ENCODE measurements at places on chromosomes 2 and 18.

DNA sequence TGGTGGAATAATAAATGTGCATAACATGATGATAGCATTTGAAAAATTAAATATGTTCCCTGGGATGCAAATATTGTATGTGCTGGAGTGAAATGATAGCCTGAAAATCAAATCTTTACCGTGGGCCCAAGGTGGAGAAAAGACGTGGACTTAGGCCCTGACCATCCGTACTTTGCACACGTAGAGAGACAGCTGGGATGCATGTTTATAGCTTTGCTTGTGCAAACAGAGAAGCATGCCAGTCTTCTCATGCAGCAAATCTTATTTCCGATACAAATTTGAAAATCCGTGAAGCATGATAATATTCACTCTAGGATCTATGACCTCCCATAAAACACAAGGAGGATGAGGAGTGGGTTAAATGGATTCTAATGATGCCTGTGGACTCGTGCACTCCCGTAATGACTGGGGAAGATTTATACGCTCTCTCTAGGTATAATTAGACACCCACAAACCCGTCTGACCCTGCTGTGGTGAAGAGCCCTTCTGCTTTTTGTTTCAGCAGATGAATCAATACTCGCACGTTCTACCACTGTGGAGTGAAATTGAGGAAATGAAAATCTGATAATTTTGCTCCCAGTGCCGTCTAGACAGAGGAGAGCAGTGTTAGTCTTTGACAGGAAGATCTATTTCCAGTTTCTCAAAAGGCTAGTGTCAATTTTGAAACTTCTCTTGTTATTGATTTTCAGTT lies 810.3 kb upstream of the SALL3 start:
- DNase-seq: no peak

DNA sequence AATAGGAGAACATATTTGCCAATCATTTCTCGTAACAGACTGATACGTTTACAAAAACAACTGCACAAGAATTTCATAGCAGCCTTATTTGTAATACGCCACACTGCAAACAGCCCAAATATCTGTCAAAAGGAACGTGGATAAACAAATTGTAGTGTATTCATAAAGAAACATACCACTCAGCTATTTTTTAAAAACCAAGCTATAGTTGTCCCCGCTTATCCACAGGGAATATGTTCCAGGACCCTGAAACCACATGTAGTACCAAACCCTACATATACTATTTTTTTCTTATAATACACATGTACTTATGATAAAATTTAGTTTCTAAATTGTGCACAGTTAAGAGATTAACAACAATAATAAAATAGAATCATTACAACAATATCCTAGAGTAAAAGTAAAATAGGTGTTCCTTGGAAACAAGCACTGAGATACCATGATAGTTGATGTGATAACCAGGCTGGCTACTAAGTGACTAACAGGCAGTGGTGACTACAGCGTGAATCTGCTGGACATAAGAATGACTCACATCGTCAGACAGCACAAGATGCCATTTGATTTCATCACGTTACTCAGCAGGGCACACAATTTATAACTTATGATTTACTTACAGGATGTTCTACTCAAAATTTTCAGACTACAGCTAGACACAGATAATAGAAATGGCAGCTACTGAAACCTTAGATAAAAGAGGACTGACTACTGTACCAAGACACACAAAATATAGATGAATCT lies 367.4 kb downstream of the NCKAP5 start:
- DNase-seq: no peak

GRCh38 chr2:26346454-26347053 lies at the start of gene ADGRF3:
Gene ADGRF3 (minus strand): TSS chr2:26346789. CDS start chr2:26346234, 555 bp downstream.
- peak; percentile 62 for DNase-seq

DNA sequence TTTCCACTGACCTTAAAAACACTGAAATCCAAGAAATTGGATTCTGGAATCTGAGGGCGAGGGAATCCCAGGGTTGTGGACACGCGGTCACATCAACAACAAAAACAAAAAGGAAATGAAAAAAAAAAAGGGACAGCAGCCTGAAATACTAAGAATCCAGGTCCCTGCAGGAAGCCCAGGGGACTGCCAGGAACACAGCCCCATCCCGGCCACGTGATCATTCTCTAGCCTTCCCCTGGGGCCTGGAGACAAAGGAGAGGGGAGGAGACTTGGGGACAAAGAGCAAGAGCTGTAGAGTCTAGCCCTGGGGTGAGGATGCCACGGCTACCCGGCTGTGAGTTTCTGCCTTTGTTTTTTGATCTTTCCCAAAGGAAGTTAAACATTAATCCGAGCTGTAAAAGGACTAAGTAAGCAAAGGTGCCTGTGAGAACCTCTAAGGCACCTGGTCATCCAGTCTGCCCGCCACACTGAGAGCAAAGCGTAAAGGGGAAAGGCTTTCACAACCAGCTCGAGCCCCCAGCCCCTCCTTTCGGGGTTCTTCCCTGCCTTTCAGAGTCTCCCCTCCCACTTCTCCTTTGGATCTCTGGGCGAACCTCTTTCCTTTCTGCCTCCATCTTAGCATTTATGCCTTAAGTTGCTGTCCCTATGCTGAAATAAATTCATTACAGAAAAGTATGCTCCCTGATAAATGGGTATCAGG lies 57.9 kb upstream of the MSH2 start:
- DNase-seq: no peak

- no peak for DNase-seq
Measured at GRCh38 chr2:1854729-1855547, 110.6 kb upstream of the PXDN start.

DNA sequence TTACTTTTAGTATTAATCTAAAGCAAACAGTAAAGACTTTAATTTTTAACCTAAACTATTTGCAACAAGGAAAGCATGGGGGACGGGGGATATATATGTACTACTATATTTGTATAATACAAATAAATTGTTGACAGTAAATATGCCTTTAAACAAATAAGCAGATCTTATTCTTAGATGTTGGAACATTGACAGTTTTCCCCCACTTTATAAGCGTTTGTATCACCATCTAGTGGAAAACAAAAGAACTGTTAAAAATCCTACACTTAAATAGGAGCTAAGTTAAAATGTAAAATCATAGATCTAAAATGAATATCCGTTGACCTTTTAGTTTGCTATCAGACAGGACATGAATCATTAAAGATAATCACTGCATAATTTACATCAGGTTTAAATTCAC lies 50.0 kb downstream of the RBBP8 start:
- DNase-seq: no peak

DNA sequence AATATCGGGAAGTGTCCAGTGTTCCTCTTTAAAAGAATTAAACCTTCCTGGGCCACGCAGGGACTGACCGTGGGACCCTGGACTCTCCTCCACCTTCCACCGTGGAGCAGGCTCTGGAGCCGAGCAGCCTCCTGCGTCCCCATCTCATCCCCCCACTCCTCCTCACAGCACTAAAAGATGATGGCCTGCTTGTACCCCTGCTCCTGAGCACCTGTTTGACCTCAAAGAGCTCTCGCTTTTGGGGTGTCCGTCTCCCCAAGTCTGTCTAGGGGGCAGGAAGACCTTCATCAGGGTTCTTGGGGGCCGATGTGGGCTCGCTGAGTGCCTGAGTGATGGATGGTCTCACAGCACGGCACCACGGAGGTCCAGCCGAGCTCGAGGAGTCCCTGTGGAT lies 1.2 kb upstream of the SDC1 start:
- DNase-seq: no peak

DNA sequence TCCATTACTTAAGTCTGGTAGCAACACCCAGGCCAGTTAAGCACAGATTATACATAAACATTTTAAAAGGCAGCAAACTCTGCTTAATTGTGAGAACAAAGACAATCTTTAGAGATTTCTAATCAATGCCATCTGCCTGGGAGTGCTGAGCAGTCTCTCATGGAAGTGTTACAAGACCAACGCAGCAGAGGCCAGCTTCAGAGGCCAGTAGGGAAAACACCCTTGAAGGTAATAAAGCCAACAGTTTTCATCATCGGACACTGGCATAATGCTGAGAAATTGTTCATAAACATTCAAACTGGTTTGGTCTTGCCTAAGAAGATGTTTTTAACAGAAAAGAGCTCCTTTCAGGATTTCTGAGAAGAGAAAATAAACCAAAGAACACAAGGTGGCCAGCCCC lies 35.0 kb downstream of the EPB41L3 start:
- no peak for DNase-seq

DNA sequence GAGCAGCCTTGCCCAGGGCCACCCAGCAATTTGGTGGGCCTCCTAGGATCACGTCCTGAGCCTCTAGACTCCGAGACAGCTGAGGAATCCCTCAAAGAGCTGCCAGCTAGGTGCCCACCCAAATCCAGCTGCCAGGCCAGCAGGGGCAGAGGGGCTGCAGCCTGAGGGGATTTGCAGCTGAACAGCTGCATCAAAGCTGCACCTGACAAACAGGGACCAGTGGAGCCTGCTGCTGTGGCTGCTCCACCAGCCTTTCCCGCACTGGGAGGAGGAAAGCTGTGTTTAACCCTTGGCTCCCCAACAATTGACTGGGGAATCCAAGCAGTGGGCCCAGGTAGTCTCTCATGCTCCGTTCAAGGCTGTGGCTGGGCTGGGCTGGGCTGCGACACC lies 8.2 kb downstream of the ADRA2B start:
- DNase-seq: peak; percentile 12

- DNase-seq: peak; percentile 42
Measured at GRCh38 chr18:5057386-5058348, 139.4 kb downstream of the AKAIN1 start.

DNA sequence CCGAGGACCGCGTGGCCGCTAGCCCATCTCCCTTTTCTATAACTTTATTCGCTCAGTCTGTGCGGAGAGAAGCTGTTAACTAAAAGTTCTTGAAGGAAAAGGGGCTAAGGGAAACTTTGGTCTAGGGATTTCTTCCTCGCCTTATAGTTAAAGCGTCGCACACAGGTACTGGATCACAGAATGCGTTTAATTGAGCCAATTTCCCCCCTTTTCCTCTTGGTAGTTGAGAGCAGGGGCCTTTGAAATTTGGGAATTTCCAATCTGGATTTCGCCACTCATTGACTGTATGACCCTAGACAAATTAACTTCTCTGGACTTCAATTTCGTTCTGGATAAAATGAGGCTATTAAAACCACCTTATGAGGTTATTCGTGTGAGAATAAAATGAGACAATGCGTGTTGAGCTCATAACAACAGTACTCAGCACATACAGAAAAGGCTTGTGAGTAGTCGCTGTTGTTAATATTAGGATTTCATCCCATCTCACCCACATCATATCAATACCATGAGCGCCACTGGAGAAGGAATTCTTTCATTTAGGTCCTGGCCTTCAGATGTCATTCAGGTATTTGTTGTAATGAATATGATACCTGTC lies 763 bp upstream of the OLA1 start:
- DNase-seq: no peak

DNA sequence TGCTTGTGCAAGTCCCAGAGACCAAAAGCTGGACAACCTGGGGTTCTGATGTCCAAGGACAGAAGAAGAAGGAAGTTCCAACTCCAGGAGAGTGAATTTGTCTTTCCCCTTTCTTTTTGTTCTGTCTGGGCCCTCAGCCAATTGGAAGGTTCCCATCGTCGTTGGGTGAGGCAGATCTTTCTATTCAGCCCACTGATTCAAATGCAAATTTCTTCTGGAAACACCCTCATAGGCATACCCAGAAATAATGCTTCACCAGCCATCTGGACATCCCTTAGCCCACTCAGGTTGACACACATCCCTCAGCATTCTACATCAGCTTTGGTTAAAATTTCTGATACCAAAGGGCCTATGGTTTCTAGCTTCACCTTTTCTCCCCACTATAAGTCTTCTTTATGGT lies 156.5 kb downstream of the SP3 start:
- DNase-seq: no peak

DNA sequence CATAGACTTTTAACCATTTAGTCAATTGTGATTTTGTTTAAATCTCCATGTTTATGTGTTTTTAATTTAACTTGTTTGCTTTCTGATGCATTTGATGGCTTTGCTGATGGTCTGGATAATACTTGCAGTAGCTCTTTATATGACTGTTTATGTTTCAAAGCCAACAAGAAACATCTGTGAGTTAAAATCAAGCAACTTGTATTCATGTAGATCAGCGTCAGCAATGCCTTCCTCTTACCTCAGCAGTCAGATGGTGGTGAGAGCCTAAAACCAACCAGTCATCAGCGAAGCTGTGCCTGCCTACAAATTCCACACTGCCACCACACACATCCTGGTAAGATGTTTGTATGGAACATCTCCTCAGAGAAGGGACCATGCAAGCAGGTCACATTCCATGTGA lies 231.9 kb downstream of the PTGR3 start:
- DNase-seq: no peak

DNA sequence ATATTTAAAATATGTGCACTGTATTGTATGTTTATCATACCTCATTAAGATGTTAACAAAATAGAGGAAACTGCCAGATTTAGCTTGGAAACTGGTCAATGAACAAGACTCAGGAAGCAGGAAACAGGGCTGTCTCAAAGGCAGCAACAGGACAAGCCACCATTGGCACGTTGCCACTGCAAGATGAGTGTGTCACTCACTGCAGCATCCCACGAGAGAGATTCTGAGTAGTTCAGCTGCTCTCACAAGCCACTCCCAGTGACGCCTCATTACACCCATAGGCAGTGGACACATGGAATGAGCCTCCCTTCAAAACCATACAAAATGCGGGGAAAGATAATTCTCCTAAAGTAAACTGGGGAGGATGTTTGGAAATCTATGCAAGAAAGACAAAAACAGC lies 181.9 kb upstream of the DLGAP1 start:
- no peak for DNase-seq

GRCh38 chr2:36650031-36650829 lies 46.3 kb upstream of the VIT start:
- no peak for DNase-seq

DNA sequence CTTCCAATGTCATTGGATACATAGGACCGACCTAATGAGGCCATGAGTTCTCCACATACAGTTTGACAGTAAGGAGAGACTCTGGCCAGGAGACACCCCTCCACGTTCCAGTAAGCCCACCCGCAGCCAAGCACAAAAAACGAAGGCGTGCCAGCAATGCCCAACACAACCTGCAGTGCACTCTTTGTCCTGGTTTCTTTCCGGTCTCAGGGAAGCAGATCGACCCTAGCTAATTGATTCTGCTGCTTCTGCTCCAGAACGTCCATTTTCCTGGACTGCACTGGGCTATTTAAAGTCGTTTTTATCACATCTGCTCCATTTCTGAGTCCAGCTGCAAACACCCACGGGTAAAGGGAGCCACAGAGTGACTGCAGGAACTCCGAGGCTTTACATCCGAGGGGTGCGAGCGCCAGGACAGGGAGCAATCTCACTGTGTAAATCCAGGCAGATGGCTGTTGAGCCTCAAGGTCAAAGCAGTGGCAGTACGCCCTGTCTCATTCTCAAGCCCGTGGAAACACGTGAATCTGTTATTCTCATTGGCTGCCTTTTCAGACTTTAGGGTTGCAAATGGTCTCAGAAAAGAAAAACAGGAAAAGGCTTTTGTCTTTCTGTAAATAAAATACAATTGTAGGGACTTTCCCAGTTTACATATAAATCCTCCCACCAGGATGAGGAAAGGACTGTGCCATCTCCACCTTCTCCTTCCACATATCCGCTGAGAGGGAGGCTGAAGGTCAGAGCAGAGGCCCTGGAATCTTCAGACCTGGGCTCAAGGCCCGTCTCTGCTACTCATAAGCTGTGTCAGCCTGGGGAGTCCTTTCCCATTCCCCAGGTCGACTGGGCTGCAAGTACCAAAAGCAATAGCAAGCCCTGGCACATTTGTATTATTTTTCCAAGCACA lies 40.7 kb downstream of the TMEM163 start:
- no peak for DNase-seq

GRCh38 chr2:154238252-154238651 lies 366.5 kb downstream of the GALNT13 start:
- no peak for DNase-seq

Data from CD4-positive, alpha-beta T cell treated with Interleukin-15 for 1 hour (primary cell).